ENCODE measurements at places on chromosomes 4 and X.
A peak's percentile ranks its signal among the peaks of the same experiment; 100 is the strongest.

DNA sequence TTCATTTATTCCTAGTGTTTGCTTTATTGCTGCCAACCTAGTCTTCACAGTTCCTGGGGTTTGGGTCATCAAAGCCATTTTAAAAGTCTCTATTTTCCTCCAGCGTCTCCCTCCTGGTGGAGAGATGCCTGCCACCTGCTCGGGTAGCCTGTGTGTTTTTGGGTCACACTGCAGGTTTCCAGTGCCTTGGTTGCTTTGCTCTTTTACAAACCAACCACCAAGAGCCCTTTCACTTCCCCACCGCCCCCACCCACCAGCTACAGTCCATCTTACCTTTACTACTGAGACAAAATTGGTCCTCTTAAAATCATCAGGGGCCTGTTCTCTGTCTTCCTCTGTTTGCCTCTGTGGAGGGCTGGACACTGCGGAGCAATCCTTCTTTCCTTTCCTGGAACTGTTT lies 280.5 kb upstream of the GATB start:
- DNase-seq: no peak

- DNase-seq: no peak
Observed at GRCh38 chr4:80407246-80407645, 71.7 kb downstream of the CFAP299 start.

GRCh38 chr4:97998203-97998602 lies 145.1 kb downstream of the STPG2 start:
- DNase-seq: no peak

- DNase-seq: no peak
Observed at GRCh38 chrX:138711399-138712347, at the start of gene FGF13. TSS of gene FGF13 (minus strand) at chrX:138711717. CDS start at chrX:138711003, 714 bp downstream.

DNA sequence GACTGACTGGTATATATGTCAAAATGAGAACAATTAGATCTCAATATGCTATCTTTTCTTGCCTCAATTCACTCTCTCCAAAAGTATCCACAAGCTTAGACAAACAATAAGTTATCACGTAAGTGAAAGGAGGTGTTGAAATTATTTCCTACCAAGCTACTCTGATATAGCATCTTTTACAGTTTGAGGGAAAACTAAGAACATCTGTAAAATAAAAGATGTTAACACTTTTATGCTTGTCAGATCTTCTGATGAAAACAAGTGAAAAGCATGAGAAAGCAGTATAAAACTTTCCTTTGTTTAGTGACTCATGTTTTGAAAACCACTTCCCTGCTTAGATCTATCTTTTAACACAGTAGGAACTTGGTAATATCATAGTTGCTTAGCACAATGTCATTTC lies 8.4 kb upstream of the MAB21L2 start:
- no peak for DNase-seq

GRCh38 chr4:181619651-181620050 lies 623.6 kb upstream of the TENM3 start:
- DNase-seq: no peak

DNA sequence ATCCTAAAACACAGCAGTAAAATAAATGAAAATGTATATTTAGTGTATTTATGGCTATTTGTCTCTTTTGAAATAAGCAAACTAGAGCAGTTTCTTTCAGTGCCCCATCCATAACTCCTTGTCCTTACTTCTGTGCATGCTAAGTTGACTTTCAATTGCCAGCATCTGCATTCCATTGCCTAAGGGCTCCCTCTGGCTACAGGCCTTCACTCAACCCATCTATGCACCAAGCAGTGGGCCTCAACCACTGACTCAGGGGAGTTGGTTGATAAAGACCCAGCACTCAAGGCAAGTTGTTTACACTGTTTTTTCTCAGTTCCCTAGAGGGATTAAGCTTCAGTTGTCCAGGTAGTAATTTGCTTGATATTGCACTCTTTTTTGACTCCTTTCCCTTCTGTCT lies 265.7 kb downstream of the IQCM start:
- DNase-seq: no peak

DNA sequence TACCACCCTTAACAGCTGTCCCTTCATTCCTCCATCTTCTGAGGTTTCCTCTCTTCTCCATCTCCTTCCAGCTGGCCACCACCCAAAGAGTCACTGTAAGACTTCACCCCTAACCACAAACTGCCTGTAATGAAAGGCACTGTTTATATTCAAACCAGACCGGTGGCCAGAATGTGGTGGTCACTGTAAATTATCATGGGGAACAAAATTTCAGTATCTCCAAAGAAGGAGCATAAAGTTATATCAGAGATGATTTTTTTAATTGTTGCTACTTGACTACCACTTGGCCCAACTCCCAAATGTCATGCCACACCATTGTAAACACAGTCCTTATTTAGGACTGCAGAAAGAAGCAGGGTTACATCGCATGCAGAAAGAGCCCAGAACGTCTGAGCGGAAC lies 44.8 kb downstream of the SMARCA1 start:
- no peak for DNase-seq

- no peak for DNase-seq
Observed at GRCh38 chr4:109134921-109135320, 167.5 kb downstream of the COL25A1 start.

GRCh38 chr4:150874338-150875226 lies 140.5 kb downstream of the LRBA start:
- DNase-seq: no peak

DNA sequence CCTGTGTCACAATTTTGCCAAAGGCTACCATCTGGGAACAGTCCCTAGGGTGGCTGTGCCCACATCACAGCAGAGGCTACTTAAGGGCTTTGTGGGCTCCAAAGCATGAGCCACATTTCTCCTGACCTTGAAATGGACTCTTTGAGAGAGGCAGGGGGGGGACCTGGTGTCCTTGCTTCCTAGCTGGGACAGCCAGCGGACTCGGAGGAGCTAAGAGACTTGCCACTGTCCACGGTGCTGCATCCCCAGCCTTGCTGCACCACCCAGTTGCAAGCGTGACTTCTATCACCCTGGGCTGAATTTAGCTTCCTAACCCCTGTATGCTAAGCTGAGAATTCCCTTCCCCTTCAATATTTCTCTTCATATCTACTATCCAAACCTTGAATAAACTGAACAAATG lies 99.0 kb downstream of the PHKA2 start:
- no peak for DNase-seq

GRCh38 chr4:41799126-41799525 lies 50.6 kb upstream of the PHOX2B start:
- DNase-seq: no peak

DNA sequence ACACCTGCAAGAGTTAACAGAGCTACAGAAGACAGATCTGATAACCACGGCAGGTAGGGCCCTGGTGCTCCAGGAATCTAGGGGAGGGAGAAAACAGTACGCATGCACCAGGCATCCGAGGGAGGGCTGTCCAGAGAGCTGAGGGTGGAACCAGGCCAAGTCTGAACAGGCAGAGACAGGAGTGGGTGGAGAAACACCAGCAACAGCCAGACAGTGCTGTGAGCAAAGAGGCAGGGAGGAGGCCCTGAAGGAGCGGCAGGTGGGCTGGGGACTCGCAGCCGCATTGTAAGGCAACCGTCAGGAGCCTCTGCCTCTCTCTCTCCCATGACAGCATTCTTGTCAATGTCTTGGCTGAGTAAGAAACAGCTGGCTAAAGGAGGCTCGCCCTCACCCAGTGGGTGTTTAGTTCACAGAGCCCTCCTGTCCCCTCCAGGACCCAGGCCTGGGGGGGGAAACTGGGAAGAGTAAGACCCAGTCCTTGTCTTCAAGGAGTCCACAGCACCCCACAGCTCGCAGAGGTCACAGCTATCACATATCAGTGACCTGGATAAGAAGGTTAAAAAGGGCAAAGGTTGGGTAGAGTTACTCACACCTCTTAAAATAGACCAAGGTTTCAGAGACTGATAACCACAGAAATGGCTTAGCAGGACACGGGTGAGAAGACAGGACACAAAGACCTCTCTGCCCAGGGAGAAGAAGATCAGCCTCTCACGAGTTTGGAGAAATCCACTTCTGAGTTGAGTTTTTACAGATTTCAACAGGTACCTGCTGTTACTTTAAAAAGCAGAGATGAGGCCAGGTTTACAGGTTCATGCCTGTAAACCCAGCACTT lies 10.5 kb downstream of the ACSL1 start:
- DNase-seq: no peak

DNA sequence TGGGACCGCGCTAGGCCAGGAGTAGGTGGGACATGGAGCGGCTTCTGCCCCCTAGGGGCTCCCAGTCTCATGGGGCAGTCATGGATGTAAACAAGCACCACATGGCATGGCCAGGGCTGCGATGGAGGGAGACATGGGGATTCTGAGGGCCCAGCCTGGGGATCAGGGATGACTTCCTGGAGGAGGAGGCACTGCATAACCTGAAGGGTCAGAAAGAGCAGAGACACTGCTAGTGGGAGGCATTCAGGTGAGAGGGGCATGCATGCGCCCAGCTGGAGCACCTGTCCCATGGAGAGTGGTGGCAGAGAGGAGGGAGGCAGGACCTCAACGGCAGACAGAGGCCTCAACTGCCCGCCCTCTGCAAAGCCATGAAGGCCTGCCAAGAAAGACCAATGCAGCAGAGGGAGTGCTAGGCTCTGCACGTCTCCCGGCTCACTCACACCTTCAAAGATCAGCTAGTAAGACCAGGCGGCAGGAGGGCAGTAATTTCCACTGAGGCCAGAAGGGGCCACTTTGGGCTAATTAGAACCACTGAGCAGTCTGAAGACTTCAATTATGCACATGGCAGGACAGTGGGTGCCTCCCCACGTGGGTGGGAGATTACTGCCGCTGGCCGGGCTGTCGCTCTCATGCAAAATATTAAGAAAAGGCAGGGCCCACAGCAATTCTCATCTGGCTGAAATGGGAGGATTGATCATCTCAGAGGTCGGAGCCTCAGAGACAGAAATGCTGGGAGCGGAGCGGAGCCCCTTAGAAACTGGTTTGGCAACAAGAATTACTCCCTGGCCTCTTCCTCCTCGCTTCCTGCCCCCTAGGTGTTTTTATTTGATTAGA lies 69.6 kb downstream of the PPP2R2C start:
- no peak for DNase-seq

- DNase-seq: no peak
Observed at GRCh38 chr4:26858035-26858918, 2.4 kb upstream of the STIM2 start.

DNA sequence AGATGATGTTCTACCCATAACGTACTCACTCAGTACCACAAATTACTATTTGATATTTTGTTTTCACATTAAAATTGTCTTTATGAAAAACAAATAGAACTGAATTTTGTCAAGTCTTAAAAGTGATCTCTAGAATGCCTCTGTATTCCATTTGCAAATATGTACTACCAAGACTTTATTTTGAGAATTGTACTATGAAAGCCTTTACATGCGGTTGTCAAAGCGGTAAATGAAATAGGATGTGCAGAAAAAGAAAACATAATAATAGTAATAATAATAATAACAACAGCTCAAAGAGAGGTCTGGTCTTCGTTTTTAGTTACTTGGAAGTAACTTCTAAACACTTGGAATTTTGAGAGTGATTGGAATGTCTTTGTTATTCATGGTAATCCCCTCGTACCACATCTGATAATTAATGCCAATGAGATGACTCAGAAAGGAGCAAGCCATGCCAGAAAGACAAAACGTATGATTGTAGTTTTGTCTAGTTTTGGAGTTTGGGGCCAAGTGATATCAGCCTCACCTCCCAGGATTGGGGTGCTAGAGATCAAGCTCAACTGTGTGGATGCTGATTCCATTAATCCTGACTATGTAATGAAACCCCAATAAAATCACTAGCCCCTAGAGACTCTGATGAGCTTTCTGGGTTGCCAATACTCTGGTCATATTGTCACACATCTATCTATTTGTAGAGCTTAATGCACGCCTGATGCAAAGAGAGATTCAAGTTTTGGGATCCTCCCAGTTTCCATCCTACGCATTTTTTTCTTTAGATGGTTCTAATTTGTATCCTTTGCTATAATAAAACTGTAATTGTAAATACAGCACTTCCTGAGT lies 20.2 kb upstream of the CTSO start:
- no peak for DNase-seq

DNA sequence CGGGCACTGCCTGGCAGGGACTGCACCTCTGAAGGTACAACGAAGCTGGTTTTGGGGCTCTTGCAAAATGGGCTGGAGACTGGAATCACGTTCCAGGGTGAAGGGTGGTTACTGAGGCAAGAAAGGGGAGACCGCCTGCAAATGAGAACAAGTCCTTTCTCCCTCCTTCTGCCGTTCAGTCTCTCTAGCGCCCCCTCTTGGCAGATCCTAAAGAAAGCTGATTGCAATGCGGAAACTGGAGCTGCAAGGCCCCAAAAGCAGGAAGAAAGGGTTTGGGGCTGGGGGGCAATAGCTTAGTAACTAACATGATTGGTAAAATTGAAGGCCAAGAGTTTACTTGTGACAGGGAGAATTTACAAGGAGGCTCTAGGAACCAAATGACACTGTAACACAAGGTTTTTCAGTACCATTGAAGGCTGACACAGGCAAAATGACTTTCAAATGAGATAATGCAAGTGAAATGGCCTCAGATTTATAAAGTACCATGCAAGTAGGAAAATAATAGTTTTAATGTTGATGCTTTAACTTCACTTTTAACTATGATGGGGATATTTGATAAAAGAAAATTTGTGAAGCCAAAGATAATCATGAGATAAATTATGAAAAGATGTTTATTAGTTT lies 222.7 kb upstream of the HAND2 start:
- no peak for DNase-seq

GRCh38 chr4:30912098-30912714 lies 192.0 kb downstream of the PCDH7 start:
- DNase-seq: no peak

GRCh38 chrX:1468250-1468772 lies 15.6 kb upstream of the ASMTL start:
- peak; percentile 70 for DNase-seq

GRCh38 chr4:112327965-112328733 lies 31.0 kb downstream of the ALPK1 start:
- no peak for DNase-seq

DNA sequence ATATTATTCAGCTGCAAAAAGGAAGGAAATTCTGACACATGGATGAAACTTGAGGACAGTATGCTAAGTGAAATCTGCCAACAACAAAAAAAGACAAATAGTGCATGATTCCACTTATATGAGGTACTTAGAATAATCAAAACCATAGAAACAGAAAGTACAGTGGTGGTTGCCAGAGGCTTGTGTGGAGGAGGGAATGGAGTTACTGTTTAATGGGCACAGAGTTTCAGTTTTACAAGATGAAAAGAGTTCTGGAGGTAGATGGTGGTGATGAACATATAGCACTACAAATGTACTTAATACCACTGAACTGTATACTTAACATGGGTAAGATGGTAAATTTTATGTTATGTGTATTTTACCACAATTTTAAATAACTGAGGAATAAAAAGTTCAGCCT lies 212.0 kb upstream of the KLF3 start:
- no peak for DNase-seq

- no peak for DNase-seq
Observed at GRCh38 chr4:151052785-151053184, 37.7 kb upstream of the LRBA start.

GRCh38 chrX:32176510-32176909 lies 1034.8 kb downstream of the DMD start:
- no peak for DNase-seq

- DNase-seq: no peak
Observed at GRCh38 chr4:147842573-147842972, 110.7 kb downstream of the ARHGAP10 start.

DNA sequence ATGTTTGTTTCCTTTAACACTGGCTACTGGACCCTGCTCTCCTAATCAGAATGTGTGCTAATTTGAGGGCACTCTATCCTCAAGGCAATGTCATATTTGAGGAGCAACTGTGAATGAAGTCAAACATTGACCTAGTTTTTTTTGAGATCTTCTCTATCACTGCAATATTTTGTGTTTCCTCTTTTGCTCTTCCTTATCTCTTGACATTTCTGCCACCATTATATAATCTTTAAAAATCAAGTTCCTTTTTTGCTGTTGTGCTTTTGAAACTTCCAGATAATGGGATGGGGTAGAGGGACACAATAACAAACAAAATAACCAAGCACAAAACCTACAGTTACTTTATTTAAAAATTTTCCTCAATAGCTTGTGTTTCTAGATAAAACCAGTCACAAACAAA lies 7.4 kb upstream of the WDFY3 start:
- DNase-seq: no peak

All from activated CD4-positive, alpha-beta T cell treated with anti-CD3 and anti-CD28 coated beads for 4 hours (primary cell).